ENCODE measurements at places on chromosomes 1 and 21.

DNA sequence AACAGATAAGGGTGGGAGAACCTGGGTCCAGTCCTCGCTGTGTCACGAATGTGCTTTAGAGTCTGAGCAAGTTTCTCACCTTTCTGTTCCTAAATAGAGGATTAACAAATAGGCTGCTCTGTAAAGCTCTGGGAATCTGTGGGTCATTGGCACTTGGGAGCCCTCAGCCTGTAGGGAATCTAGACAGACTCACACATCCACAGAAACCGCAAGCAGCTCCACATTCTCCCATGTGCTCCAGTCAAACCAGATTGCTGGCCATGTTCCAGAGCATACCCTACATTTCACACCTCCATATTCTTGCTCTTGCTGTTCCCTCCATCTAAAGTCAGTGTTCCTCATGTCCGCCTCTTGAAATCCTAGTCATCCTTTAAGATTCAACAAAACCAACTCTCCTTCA is 7.8 kb upstream of the AHCYL1 start:
- no peak for DNase-seq

DNA sequence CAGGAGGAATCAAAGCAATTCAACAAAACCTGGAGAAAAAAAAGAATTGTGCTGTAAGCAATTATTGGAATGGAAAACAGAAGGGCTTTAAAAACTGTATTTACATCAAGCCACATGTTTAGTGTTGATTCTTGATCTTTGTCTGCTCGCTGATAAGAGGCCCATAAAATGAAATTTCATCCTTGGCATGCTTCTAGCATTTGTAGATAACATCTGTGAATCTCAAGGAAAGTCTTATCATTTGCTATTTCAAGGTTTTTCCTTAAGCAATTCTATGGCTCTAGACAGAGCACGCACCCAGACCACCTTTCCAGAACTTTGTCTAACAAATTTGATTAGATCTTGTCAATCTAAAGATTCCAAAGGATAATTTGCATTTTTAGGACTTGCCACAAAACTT is 181.0 kb upstream of the FGGY start:
- DNase-seq, result no peak

DNA sequence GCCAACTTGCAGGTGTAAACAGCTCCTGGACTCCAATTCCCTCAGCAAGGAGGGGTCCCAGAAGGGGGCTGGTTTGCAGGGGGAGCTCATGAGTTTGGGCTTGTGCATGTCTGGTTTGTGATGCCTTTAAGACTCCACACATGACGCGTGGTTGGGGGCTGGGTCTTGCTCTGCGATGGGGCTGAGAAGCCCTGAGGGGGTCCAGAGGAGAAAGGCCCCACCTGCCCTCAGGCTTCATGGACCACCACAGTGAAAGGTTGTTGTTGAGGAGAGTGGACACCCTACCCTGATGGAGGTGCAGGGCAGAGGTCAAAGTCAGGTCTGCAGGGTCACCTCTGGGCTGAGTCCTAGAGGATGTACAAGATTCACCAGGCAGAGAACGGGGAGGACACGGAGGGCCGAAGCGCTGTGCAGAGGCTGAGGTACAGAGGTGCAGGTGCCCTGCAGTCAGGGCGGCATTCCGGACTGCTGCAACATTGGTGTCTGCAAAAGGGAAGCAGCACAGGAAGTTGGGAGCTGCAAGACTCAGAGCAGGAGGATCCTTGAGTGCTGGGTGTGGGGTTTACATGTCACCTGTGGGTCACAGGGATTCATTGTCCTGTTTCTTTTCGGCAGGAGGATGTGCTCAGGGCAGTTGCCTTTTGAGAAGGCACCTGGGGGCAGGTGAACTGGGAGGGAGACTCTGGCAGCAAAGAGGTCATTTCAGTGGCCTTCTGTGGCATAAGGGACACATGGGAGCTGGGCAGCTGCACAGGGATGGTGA is 399.4 kb downstream of the PTPRU start:
- DNase-seq, result no peak

GRCh38 chr1:243596431-243597062 is 253.5 kb downstream of the AKT3 start:
- DNase-seq, result peak; percentile 41

- no peak for DNase-seq
These were observed 52.0 kb upstream of the COL11A1 start for GRCh38 chr1:103160281-103160680.

DNA sequence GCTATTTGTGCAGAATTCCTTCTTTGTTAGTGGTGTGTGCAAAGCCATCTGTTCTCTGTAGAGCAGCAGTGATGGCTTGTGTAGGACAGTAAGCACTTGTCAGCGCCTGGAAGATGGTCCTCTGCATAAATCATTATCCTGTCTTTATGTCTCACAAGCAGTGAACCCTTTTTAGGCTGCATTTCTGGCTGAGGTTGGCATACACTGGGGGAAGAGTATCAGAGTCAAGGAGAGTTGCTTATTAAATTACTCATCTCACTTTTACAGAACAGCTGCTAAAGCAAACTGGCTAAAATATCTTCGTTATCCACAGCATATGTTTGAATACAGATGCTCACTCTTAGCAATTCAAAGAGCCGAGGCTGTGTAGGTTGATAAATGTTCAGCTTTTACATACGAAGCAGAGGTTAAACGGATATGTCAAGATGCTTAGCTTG is 54.6 kb upstream of the NCAM2 start:
- DNase-seq, result no peak

GRCh38 chr1:25811384-25812082 is 8.2 kb upstream of the MTFR1L start:
- no peak for DNase-seq

GRCh38 chr21:45182958-45183357 is 104.7 kb downstream of the POFUT2 start:
- DNase-seq, result no peak

DNA sequence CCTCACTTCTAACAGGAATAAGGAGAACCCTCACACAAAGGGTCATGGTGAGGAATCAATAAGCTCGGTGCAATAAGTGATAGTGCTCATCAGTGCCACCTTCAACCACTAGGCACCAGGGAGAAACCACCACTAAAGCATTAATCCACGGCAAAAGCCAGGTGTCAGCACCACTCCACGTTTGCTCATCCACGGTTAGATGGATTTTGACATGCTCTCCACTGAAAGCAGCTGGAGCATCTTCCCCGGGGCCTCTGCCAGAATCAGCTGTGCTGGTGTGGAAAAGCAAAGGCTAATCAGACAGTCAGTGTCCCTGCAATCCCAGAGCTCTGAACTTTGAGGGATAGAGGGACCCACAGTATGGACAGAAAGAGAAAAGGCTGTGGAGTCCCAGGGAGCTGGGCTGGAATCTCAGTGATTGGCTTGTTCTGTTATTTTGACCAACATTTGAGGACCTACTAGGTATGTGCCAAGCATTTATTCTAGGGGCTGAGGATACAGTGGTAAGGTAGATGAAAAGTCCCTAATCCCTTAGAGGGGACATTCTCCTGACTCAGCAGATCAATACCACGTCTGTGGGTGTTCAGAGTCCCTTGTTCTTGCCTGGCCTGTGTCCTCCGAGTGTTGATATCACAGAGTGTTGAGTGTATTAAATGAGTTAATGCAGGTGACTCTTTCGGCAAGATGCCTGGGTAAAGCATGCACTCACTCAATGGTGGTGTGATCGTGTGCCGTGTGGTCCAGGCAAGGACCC is 41.3 kb downstream of the FHAD1 start:
- peak; percentile 15 for DNase-seq

DNA sequence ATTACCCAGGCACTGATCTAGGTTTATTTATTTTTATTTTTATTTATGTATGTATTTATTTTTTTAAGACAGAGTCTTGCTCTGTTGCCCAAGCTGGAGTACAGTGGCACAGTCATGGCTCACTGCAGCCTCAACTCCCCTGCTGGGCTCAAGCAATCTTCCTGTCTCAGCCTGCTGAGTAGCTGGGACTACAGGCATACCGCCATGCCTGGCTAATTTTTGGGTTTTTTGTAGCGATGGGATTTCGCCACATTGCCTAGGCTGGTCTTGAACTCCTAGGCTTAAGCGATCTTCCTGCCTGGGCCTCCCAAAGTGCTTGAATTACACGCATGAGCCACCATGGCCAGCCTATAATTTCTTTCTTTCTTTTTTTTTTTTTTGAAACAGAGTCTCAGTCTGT is 9.4 kb downstream of the PHACTR4 start:
- no peak for DNase-seq

GRCh38 chr1:9594471-9595155 is 5.9 kb downstream of the TMEM201 start:
- no peak for DNase-seq

DNA sequence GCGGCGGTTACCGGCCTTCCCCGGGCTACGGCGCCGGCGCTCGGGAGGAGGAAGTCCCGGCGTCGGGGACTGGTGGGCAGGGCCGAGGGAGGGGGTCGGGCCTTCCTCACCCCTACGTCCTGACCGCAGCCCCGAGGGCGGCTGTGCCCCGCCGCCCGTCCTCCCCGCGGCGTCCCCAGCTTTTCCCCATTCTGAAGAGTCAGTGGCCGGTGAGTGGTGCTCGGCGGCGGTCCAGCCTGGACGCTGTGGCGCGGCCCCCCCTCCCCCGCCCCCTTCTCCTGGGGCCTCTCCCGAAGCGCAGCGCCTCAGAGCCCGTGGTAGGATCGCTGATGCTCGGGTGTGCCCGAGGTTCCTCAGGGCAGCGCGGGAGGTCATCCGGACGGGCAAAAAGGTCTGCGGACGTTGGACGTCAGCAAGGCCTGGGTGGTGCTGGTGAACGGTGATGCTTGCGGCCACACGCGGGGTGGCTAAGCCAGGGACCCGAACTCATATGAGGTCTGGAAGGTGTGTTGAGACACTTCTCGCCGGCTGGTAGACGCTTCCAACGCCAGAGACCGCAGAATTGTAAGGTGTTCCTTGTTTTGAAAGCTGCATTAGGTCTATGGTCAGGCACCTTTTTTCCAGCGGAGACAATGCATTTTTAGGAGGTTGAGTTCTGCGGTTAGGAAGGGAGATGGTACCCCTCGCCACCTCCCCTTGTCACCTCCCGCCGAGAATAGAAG is 725 bp downstream of the SLC25A33 start:
- peak; percentile 72 for DNase-seq

- peak; percentile 15 for DNase-seq
These were observed 12.4 kb downstream of the NEXN start for GRCh38 chr1:77900687-77901293.

DNA sequence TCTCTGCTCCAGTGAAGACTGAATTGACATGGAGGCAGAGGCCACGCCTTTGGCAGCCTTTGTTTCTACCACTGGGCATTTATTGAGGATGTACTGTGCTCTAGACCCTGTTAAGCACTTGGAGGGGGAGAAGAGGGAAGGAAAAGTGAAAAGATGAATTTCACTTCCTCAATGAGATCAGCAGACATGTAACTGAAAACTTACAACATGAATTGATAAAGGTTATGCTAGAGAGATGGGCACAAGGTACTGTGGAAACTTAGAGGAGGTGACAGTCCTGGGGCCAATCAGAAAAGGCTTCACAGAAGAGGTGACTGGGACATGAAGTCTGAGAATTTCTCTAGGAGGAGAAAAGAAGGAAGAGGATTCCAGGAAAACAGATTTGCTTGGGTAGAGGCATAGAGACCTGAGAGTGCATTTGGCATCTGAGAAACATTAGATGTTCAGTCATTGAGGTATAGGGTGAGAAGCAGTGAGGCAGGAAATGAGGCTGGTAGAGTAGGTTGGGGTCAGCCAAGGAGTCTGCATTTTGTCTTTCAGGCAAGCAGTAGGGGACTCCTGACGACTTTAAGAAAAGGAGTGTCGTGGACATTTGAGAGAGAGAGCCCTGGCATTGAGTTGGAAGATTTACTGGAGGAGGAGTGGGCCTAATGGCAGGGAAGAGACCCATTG is 113.0 kb downstream of the SYT2 start:
- DNase-seq, result no peak

GRCh38 chr1:33280091-33280661 is 23.9 kb downstream of the ZNF362 start:
- DNase-seq, result no peak

- no peak for DNase-seq
These were observed 8.5 kb downstream of the AZIN2 start for GRCh38 chr1:33089457-33089856.

DNA sequence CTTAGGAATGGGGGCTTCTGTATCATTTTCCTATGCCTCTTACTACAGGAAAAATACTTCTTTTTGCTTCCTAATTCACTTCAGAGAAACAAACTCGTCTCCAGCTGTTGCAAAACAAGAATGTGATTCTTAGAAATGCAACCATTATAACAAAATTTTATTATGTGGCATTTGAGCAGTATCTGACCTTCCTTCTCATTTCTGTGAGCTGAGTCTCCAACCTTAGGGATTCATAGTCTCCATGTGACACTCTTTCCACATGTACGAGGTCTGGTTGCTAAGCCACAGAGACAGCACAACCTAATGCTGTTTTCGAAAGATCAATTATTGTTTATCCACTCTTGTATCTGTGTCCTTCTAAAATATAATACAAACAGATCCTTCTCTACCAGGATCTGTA is 75.3 kb upstream of the RGS4 start:
- DNase-seq, result no peak

DNA sequence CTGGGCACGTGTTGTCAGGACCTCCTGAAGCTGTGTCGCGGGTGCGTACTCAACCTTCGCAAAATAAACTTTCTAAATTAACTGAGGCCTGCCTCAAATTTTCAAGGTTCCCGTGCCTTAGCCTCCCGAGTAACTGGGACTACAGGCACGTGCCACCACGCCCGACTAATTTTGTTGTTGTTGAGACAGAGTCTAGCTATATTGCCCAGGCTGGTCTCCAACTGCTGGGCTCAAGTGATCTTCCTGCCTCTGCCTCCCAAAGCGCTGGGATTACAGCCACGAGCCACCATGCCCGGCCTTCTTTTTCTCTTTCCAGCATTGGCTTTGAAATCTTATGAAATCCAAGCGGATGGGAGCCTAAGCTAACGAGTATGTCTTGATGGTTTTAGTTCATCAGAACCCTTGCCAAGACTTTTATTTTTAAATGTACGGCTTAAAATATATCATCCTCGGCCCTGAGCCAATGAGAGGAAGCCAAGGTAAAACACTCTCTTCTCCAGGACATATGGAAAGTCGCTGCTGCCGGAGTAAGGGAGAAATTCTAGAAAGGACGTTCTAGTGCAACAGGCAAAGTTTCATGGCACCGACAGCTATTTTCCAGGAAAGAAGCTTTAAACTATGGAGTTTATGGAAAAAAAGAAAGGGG is 12.7 kb upstream of the ERVH48-1 start:
- DNase-seq, result no peak

All from RPMI8226 (cell line).